T-cell (primary cell): ENCODE measurements at places on chromosomes 16 and 17. TPM values are rescaled to one million over a fixed set of nuclear protein-coding genes. Genes with fewer than 3 reads are reported as not detected.

DNA sequence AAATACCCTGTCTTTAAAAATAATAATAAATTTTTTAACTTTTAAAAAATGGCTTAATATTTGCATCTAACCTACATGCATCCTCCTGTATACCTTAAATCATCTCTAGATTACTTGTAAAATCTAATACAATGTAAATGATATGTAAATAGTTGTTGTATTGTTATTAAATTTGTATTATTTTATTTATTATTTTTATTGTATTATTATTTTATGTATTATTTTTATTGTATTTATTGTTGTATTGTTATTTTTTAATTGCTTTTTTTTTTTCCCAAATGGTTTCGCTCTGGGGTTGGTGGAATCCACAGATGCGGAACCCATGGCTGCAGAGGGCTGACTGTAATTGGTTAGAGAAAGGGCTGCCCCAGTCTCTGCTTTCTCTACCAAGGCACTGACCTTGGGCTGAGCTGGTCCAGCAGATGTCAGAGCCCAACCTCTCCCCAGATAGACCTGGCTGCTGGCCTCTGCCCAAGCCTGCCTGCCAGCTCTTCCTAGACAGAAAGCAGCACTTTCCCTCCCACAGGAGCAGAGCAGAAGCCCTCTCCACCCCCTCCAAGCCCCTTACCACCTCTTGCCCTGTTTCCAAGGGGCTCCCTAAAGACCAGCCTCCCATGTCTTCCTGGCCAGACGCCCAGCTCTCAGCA is 183.8 kb downstream of the GSG1L start:
- H3K36me3 ChIP-seq: no peaks in the 10 kb centered on the region
- H3K27ac ChIP-seq: no peak overlapping the region
- peaks cover 23% of the 10 kb centered on the region for H3K27me3 ChIP-seq
- H3K4me3 ChIP-seq: no peak overlapping the region

DNA sequence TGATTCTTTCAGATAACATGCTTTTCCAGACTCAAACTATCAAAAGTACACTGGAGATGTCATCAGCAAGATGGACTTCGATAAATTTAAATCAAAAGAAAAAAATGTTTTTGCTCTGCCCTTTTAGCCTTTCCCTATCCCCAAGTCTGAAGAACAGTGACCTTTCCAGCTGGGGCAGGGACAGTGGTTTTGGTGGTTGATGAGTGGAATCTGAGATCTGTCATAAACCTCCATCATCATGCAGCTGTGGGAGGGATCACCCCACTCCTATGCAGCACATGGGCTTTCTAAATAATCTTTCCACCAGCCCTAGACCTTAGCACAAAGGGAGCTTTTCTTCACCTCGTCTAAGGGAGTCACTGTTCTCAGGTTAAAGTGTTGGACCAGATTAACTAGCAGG is 869.5 kb upstream of the SOX9 start:
- DNase-seq: no peak
- H3K27me3 ChIP-seq: no peaks in the 10 kb centered on the region

- no peaks in the 10 kb centered on the region for H3K4me1 ChIP-seq
- no peak within 1 kb of the TSS for H3K27ac ChIP-seq
- H3K4me3 ChIP-seq: no peak within 1 kb of the TSS
Observed at GRCh38 chr17:68955181-68955841, at the start of gene ABCA8. Gene ABCA8 (minus strand): TSS chr17:68955392. CDS start chr17:68942034, 13,358 bp downstream.

GRCh38 chr17:12187658-12188057 is 167.0 kb downstream of the MAP2K4 start:
- no peak overlapping the region for H3K4me3 ChIP-seq
- no peaks in the 10 kb centered on the region for H3K4me1 ChIP-seq
- H3K36me3 ChIP-seq: no peaks in the 10 kb centered on the region
- H3K27me3 ChIP-seq: no peaks in the 10 kb centered on the region

DNA sequence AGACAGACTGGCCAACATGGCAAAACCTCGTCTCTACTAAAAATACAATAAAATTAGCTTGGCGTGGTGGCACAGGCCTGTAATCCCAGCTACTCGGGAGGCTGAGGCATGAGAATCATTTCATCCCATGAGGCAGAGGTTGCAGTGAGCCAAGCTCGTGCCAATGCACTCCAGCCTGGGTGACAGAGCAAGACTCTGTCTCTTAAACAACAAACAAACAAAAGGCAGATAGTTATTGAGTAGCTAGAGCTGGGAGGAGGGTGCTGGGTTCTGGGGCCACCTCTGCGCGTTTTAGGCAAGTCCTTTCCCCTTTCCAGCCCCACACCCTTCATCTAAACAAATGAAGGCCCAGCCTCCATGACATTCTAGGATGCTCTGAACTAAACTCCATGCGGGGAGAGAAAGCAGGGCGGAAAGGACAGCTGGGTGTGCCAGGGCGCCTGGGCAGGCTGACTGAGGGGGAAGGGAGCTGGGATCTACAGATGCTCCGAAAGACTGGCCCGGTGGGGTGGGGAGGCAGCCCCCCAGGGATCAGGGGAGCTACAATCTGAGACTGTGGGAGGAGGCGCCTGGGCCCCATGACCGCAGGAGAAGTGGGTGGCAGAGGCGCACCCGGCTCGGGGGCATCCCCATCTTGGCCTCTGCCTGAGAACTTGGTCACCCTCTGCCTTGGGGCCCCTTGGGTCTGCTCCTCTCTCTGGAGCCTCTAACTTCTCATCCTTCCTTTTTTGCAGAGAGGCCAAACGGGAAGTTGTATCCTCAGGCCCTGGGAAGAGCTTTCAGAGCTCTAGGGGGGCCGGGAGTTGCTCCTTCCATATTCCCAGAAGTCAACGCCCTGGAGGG is 910 bp downstream of the ITGAL start:
- H3K27ac ChIP-seq: peak overlapping the region; percentile 77
- H3K4me3 ChIP-seq: peak overlapping the region; percentile 92
- peaks cover 37% of the 10 kb centered on the region for H3K4me1 ChIP-seq
- DNase-seq: peak; percentile 42
- peaks cover 7% of the 10 kb centered on the region for H3K36me3 ChIP-seq

DNA sequence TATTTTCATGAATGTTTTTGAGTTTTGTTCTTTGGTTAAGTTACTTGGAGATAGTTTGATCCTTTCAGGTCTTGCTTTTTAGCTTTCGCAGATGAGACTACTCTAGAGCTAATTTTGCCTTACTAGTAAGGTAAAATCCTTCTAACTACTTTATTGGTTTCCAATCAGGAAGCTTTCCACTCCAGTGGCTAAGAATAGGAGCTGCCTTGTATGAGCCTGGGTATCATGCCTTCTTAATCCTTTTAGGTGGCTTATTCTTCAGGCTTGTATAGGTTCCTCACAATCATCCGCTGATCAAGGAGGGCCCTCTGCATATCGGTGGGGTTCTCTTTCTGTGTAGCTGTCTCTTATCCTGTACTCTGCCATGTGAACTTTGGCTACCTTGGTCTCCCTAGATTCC is 53.7 kb downstream of the MAP2K4 start:
- peaks cover 13% of the 10 kb centered on the region for H3K36me3 ChIP-seq
- H3K27ac ChIP-seq: no peak overlapping the region
- H3K4me3 ChIP-seq: no peak overlapping the region
- no peaks in the 10 kb centered on the region for H3K4me1 ChIP-seq
- H3K27me3 ChIP-seq: no peaks in the 10 kb centered on the region
- no peak for DNase-seq

- H3K27ac ChIP-seq: peak overlapping the region; percentile 69
- no peaks in the 10 kb centered on the region for H3K36me3 ChIP-seq
- H3K27me3 ChIP-seq: peaks cover 12% of the 10 kb centered on the region
- peak; percentile 64 for DNase-seq
- no peak overlapping the region for H3K4me3 ChIP-seq
Observed at GRCh38 chr17:78890498-78890897, 12.5 kb downstream of the CEP295NL start.

- no peaks in the 10 kb centered on the region for H3K36me3 ChIP-seq
- H3K27me3 ChIP-seq: peaks cover 12% of the 10 kb centered on the region
- no peak for DNase-seq
- peaks cover 1% of the 10 kb centered on the region for H3K4me1 ChIP-seq
- H3K27ac ChIP-seq: no peak overlapping the region
Observed at GRCh38 chr17:30555942-30556341, 78.7 kb downstream of the GOSR1 start.

GRCh38 chr16:81463296-81463890 is 18.8 kb downstream of the CMIP start:
- peaks cover 13% of the 10 kb centered on the region for H3K4me1 ChIP-seq
- H3K36me3 ChIP-seq: peaks cover 9% of the 10 kb centered on the region
- H3K4me3 ChIP-seq: no peak overlapping the region
- no peaks in the 10 kb centered on the region for H3K27me3 ChIP-seq
- H3K27ac ChIP-seq: no peak overlapping the region

DNA sequence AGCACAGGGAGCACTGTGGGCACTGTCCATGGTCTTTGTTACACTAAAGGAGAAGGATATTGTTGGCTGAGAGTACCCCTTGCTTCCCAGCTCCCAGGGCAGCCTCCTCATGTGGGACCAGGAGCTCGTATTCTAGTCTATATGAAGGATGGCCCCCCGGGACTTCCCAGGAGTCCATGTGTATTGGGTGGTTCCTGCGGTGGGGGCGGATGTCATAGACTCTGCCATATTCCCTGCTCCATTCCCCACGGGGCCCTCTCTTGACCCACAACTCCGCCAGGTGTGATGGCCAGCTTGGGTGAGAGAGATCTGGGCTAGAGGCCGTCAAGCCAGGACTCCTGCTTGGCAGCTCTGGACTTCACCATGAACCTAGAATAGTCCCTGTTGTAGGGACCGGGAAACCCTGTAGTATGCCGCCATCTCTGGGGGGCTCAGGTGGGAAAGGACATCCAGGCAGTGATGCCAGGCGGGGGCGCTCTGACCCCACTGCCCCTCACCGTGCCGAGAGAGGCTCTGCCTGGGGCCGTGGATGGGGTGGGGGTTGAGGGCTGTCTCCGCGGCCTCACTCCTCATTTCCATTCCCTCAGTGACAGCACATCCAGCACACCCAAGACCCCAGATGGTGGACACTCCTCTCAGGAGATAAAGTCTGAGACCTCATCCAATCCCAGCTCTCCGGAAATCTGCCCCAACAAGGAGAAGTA is 37.8 kb downstream of the OR1D5 start:
- no peaks in the 10 kb centered on the region for H3K4me1 ChIP-seq
- H3K4me3 ChIP-seq: no peak overlapping the region
- no peak for DNase-seq
- H3K27ac ChIP-seq: no peak overlapping the region
- peaks cover 69% of the 10 kb centered on the region for H3K36me3 ChIP-seq

- H3K27me3 ChIP-seq: peaks cover 60% of the 10 kb centered on the region
- H3K4me1 ChIP-seq: no peaks in the 10 kb centered on the region
- H3K36me3 ChIP-seq: no peaks in the 10 kb centered on the region
- no peak for DNase-seq
Observed at GRCh38 chr17:79048826-79049755, 25.1 kb downstream of the C1QTNF1 start.

GRCh38 chr17:39238311-39238972 is 12.7 kb upstream of the STAC2 start:
- peak; percentile 79 for DNase-seq
- no peaks in the 10 kb centered on the region for H3K4me1 ChIP-seq
- peak overlapping the region; percentile 36 for H3K4me3 ChIP-seq
- no peaks in the 10 kb centered on the region for H3K36me3 ChIP-seq
- H3K27me3 ChIP-seq: no peaks in the 10 kb centered on the region

DNA sequence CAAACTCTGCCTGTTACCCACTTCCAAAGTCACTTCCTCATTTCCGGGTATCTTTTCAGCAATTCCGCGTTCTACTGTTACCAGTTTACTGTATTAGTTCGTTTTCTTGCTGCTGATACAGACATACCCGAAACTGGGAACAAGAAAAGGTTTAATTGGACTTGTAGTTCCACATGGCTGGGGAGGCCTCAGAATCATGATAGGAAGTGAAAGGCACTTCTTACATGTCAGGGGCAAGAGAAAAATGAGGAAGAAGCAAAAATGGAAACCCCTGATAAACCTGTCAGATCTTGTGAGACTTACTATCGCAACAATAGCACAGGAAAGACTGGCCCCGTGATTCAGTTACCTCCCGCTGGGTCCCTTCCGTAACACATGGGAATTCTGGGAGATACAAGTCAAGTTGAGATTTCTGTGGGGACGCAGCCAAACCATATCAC is 30.9 kb downstream of the PAFAH1B1 start:
- peaks cover 37% of the 10 kb centered on the region for H3K4me1 ChIP-seq
- H3K27ac ChIP-seq: no peak overlapping the region
- DNase-seq: no peak
- H3K4me3 ChIP-seq: no peak overlapping the region
- H3K36me3 ChIP-seq: peaks cover 10% of the 10 kb centered on the region

DNA sequence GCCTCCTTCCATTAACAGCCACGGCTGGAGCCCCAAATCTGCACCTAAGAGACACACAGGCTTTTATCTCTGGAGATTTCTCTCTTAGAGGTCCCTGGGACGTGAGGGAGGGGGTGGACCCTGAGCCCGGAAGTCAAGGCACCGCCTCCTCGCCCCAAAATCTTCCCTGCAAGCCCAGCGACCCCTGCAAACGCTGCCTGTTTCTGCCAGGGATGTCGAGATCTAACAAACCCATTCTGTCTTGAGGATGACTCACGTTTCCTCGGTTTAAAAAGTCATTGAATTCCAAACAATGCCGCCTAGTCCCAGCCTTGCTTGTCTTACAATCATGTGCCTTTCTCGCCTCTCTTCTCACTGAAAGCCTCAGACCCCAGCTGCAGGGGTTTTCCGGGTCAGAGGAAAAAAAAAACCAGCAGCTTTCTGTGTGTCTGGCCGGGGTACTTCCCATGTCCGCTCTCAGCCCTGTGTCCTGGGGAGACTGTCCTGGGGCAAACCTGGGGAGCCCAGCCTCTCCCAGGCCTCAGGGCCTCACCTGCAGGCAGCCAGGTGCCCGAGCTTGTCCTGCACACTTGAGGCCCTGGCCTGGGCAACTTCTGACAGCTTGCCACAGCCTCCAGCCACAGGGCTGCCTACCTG is 15.4 kb downstream of the ARL2BP start:
- peaks cover 34% of the 10 kb centered on the region for H3K4me1 ChIP-seq
- H3K36me3 ChIP-seq: peaks cover 6% of the 10 kb centered on the region
- H3K4me3 ChIP-seq: no peak overlapping the region
- H3K27ac ChIP-seq: no peak overlapping the region

- no peak for DNase-seq
- no peak overlapping the region for H3K4me3 ChIP-seq
- H3K27me3 ChIP-seq: no peaks in the 10 kb centered on the region
- H3K36me3 ChIP-seq: no peaks in the 10 kb centered on the region
Observed at GRCh38 chr17:6457688-6458459, 13.6 kb downstream of the PIMREG start.

SULT1A4 gene
- 3.5 TPM for total RNA-seq

MT1F gene
- 9.3 TPM for total RNA-seq

ZG16 gene
- not detected for total RNA-seq

CDR2L gene
- 0.19 TPM for total RNA-seq

C17orf50 gene
- total RNA-seq: not detected

ZNF174 gene
- 18.5 TPM for total RNA-seq

GINS2 gene
- total RNA-seq: 1.9 TPM

UTS2R gene
- total RNA-seq: not detected

GAS2L2 gene
- not detected for total RNA-seq

ABCA10 gene
- 1.4 TPM for total RNA-seq
